ENCODE measurements at places on chromosomes 13 and 19.

DNA sequence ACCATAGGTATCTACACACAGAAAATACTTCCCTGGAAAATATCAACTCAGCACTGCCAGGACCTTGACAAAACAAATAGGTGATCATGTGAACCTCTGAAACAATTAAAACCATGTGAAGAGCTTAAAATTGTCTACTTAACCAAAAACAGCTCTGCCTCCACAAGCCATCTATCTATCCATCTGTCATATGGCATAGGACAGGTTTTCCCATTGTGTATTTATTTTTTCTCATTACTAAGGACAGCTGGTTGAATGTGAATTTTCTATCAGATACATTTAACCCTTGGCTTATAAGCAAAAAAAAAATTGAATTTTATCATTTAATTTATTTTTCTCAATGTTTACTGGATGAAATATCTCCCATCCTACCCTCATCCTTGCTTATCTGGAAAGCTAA is 279.5 kb downstream of the PCDH9 start:
- DNase-seq, result no peak

- no peak for DNase-seq
These were observed 38.3 kb upstream of the SPRY2 start for GRCh38 chr13:80379245-80379644.

GRCh38 chr13:19057588-19058340 is 123.9 kb downstream of the TUBA3C start:
- DNase-seq, result no peak

DNA sequence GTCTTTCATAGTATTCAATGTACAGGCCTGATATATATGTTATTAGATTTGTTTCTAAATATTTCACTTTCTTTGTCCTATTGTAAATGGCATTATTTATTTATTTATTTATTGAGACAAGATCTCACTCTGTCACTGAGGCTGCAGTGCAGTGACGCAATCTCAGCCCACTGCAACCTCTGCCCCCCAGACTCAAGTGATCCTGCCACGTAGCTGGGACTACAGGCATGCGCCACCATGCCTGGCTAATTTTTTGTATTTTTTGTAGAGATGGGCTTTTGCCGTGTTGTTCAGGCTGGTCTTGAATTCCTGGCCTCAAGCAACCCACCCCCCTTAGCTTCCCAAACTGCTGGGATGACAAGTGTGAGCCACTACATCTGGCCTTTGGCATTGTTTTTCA is 5.4 kb upstream of the GAS6 start:
- no peak for DNase-seq

DNA sequence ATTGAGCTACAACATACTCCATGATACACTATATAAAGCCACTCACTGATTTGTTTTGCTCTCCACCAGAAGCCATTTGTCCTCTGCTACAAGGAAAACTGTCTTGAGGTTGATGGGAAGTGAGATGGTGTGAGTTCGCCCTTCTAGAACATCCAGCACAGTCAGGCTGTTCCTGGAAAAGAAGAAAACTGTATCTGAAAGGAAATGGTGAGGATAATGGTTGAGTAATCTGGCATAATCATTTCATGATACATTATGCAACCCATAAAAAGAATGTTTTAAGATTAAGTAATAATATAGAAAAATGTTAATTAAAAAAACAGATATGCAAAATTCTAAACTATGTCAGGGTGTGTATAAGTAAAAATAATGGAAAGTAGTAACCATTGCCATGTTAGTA is 233.9 kb downstream of the RGCC start:
- DNase-seq, result no peak

GRCh38 chr19:29671393-29672160 is 6.3 kb downstream of the PLEKHF1 start:
- DNase-seq, result no peak

DNA sequence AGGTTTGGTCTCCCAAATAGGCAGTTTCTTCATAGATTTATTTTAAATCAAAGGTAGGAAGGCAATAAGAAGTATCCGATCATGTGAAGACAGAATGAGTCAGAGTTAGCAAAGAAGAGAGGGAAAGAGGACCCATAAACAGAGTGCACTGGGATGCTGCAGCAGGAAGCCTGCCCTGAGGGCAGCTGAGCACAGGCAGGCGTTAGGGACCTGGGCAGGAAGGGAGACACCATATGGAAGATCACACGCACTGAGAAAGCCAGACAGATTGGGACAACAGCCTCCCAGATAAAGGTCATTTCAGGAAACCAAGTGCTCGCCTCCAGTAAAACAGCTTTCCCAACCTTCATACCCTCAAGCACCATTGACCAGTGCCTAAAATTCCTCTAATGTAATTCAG is 598.0 kb downstream of the EFNB2 start:
- no peak for DNase-seq

- DNase-seq, result no peak
These were observed 9.2 kb upstream of the SERP2 start for GRCh38 chr13:44364345-44365000.

GRCh38 chr19:572743-573518 is 535 bp downstream of the BSG start:
- DNase-seq, result peak; percentile 67

GRCh38 chr19:3029065-3029923 is at the start of gene TLE2:
TLE2 (minus strand) TSS chr19:3029280; CDS start chr19:3028904, 376 bp downstream.
- no peak for DNase-seq

- DNase-seq, result no peak
These were observed 53.0 kb downstream of the KCTD15 start for GRCh38 chr19:33849551-33850147.

DNA sequence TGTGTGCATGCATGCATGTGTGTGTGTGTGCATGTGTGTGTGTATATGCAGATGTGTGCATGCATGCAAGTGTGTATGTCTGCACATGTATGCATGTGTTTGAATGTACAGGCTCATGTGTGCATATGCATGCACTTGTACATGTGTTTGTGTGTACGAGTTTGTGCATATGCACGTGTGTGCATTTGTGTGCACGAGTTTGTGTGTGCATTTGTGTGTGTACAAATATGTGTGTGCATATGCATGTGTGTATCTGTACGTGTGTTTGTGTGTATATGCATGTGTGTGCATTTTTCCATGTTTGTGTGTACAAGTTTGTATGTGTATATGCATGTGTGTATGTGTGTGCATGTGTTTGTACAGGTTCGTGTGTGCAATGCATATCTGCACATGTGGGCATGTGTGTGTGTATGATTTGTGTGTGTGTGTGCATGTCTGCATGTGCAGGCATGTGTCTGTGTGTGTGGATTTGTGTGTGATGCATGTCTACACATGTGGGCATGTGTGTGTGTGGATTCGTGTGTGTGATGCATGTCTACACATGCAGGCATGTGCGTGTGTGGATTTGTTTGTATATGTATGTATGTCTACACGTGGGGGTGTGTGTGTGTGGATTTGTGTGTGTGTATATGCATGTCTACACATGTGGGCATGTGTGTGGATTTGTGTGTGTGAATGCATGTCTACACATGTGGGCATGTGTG is 57.1 kb downstream of the F2RL3 start:
- DNase-seq, result no peak

DNA sequence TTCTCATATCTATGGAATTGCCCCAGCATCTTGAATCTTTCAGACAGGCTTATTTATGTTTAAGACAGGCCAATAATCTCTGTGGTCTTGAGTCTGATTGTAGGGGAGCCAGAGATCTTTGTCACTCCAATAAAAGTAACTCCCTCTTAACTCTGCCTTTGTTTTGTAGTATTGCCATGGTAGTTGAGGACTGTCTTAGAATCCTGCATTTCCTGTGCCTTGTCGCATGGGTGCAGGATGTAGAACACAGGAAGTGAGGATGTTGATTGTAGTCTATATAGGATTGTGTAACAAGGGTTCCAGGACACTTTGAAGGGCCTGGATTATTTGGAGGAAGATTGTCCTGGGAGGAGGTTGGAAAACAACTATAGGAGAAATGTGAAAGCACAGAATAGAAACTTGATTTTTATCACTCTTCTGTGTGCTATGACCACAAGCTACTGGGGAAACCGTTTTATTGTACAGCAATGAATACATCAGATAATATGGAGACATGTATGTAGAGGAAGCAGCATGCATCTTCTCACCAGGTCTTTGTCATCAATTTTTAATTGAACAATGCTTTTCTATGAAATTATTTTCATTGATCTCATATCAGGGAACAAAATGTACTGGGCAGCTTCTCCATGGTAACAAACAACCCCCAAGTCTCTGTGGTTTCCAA is 411.7 kb downstream of the FGF9 start:
- no peak for DNase-seq

GRCh38 chr19:54206831-54207177 is 6.1 kb downstream of the RPS9 start:
- DNase-seq, result no peak

All from right forelimb (tissue), 1 donor.